ENCODE measurements at places on chromosomes 7 and 10.

GRCh38 chr7:148609045-148609725, 18.6 kb downstream of the C7orf33 start:
- no peak for DNase-seq

DNA sequence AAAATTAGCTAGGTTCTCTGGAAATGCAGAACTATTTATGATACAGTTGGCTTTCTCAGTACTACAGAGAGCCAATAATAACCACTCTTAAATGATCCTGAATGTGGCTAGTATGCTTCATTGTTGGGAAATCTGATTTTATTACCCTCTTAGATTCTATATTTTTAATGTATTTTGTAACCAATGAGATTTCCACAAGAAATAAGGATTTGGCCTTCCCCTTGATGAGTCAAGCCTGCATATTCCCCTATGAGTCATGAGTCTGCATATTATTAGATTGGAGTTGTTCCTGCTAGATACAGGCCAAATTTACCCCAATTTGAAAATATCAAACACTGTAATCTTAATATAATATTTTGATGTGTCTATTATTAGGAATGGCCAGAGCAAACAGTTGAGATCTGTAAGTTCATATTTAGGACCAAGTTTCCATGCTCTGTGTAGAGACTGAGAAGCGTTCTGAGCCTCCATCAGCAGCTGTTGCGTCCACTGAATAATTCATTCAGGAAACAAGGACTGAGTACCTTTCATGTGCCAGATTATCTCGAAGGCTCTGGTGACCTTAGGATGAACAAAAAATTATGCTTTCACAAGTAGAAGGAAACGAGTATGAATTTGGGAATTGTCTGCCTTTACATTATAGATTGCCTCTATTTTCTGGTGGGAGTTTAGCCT, 793.4 kb downstream of the NRG3 start:
- no peak for DNase-seq

GRCh38 chr7:11480143-11480542, 351.9 kb downstream of the THSD7A start:
- DNase-seq, result no peak

DNA sequence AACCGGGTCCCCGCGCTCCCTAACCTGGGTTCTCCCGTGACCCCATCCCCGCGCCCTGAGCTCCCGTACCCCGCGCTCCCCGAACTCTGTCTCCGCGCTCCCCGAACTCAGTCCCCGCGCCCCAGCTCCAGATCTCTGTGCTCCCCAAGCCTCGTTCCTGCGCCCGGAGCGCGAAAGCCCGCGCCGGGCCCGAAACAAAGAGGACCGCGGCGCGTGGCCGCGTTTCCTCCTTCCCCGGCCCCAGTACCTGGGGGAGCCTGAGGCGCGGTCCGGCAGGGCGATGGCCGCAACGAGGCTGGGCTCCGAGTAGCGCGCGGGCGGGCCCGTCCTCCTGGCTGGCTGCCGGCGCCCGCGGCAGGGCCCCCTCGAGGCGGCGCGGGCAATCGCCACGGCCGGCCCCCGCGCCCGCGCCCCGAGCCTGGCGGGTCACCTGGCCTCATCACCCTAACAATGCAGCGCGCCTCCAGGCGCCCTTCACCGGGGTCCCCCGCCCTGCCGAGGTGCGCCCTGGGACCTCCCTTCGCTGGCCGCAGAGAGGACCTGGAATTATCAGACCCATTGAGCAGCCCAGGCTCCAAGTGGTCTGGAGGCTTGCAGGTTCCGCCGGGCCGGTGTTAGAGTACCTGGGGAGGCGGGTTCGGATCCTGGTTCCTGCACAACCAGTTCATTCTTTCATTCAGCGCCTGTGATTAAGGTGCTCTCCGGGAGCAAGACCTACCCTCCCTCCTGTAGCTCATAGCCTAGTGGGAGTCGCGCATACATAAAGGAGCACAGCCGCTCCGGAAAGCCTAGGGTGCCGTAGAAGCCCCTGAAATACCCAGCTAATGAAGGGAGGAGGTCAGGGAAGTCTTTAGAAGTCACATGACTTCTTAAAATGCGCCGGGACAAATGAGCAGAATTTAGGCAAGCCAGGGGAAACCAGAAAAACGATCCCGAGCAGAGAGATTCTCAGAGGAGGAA, at the start of gene TNS3:
Gene TNS3, minus strand, starts transcription at position 308 of the 960 bp plus-strand sequence. CDS start 142,475 bp downstream, outside the sequence.
- no peak for DNase-seq

- no peak for DNase-seq
Observed at GRCh38 chr10:50358411-50358810, 107.1 kb upstream of the ASAH2 start.

- DNase-seq, result no peak
Observed at GRCh38 chr7:6032167-6032566, 991 bp downstream of the ANKRD61 start.

DNA sequence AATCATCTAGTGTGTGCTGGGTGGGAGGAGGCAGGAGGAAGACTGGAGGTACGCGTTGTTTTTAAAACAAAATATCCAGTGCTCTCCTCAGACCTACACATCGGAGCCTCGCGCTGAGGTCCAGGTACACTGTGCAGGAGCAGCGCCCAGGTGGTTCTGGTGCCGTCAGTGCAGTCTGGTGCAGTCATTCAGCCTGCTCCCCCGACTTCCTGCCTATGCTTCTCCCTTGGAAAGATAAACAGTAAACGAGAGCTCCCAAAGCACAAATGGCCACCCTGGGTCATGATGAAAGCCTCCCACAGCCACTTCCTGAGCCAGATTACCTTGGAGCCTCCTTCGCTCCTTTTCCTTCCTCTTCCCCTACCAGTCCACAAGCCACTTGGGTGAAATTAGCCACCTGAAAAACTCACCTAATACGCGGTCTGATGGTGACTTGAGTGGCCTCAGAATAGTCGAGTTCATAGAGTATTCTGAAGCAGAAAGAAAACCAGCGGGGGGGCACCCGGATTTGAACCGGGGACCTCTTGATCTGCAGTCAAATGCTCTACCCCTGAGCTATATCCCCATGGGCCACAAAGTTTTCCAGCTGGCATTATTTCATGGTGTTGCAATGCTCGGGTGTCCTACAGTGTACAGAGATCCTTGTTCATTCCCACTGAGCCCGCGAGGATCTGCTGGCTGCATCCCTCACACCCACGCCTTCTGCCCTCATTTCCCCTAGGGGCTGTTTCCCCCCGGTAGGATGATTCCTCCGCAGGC, 82.5 kb downstream of the ZNF467 start:
- DNase-seq, result no peak

DNA sequence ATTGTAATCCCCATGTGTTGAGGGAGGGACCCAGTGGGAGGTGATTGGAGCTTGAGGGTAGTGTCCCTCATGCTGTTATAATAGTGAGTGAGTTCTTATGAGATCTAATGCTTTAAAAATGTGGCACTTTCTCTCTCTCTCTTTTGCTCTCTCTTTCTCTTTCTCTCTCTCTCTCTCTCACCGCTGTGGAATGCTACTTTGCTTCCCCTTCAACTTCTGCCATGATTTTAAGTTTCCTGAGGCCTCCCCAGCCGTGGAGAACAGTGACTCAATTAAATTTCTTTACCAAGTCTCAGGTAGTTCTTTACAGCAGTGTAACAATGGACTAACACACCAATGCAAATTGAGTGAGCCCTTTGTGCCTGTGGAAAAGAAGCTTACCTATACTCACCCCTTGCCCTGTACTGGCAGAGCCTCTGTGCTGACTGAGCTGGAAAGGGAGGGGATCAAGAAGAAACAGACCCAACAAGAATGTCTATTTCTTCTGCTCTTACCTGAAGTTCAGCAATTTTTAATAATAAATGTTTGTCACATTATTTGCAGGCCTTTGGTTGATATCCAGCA, 642.5 kb upstream of the KCND2 start:
- DNase-seq, result no peak

DNA sequence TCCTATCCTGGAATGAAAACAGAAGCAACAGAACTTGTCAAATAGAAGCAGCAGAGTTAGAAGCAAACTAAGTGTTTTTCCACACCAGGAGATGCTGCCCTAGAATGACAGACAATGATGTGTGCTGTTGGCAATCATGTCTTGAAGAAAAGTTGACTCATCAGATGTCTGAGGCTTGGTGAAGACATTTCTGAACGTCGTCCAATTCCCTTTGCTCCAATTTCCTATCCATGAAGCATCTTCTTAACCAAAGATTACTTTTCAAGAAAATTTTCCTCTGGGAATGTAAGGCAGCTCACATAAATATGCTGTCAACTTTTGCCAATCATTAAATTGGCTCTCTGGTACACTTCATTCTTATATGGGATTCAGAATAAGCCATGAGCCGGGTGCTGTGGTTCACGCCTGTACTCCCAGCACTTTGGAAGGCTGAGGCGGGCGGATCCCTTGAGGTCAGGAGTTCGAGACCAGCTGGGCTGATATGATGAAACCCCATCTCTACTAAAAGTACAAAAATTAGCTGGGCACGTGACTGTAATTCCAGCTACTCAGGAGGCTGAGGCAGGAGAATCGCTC, 34.6 kb downstream of the MALSU1 start:
- DNase-seq, result no peak

GRCh38 chr10:110701617-110701971, 57.5 kb downstream of the RBM20 start:
- no peak for DNase-seq

DNA sequence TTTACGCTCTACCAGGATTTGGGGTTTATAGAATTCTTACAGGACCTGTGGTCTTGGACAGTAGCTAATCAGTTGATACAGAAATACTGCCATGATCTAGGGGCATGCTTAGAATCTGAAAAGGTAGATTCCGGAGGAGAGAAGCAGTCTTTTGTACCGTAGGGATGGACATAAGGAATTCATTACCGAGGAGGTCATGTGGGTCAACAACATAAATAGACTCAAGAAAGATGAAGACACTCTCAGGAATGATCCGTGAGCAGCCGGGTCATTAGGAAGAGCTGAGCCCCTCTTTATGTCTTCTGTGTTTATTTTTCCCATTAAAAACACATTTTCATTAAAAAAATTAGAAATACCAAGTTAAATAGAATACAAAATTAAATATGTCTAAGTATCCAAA, 160.1 kb upstream of the TNS3 start:
- DNase-seq, result no peak

- DNase-seq, result no peak
Observed at GRCh38 chr10:95260909-95261552, 29.8 kb downstream of the PDLIM1 start.

DNA sequence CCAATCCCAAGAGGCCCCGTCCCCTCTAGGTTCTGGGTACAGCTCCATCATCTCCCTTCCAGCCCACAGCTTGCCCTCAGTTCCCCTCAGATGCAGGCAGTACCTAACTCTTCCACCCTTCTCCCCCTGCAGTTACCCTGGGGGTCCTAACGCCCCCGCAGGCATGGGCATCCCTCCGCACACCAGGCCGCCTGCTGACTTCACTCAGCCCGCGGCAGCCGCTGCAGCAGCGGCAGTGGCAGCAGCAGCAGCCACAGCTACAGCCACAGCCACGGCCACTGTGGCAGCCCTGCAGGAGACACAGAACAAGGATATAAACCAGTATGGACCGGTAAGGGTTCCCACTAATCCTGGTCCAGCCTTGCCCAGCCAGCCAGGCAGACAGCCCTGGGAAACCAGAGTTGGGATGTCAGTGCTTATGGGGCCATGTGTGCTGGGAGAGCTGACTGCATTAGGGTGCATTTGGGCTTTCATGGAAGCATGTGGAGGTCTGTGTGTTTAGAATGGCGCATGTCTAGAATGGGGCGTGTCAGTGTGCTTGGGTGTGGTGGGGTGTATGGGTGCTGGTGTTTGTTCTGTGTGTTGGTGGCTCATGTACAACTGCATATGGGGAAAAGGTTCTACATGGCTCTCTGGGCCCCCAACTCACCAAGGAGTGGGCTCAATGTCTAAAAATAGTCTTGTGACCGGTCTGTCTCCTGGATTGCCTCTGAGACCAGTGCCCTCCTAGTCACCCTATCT, 55.1 kb upstream of the PPIF start:
- DNase-seq, result no peak

DNA sequence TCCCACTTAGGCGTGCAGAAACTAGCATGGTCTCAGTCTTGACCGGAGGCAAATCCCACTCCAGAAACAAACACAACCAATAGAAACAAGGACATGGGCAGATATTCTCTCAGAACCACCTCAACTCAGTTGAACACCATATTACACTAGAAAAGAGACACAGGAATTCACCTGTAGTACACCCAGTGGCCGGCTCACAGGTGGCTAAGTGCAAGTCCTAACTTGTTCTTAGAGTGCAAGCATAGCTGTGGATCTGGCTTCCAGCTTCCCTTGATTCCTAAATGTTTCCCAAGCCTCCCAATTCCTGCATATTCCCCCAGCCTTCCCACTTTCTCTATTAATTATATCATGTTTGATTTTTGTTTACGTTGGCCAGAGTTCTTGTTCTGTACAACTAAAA, 164.4 kb downstream of the TPK1 start:
- DNase-seq, result no peak

DNA sequence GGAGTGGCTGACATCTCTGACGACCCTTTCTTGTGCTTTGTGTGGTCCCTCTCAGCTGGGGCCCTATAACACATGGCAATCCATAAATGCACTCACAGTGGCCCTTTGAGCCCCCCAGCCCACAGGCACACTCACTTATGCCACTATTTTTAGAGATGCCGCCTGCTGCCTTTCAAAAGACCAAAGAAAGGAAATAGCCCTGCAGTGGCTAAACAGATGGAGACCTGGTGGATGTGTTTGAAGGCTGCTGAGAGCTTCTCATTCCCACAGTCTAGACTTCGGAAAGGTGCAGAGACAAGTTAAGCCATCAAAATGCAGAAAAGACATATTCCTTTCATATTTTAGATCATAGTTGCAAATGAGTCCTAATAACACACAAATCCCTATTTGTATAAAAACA, 42.0 kb upstream of the PDZD8 start:
- DNase-seq, result no peak

GRCh38 chr7:15780271-15780670, 93.8 kb upstream of the MEOX2 start:
- DNase-seq, result no peak

DNA sequence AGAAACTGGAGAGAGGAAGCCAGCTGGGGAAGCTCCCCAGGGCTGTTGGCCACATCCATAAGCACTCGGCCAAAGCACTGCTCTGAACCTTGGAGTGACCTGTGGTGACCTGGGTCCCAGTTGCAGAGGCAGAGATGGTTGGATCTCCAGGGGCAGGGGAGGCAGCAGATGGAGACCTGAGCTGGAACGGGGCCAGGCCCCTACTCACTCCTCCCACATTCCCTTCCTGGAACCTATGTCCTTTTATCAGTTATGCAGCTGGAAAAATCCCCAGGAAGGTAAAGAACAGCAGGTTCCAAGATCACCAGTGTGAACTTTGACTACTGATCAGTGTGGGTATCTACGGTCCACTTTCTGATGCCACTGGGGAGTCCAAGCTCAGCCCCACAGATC, 9.6 kb upstream of the PNLIPRP2 start:
- DNase-seq, result no peak

GRCh38 chr7:150450491-150451001, at the start of gene GIMAP8:
TSS of gene GIMAP8 (plus strand) at chr7:150450630. CDS start at chr7:150466699, 16,069 bp downstream.
- DNase-seq, result peak; percentile 49

Measured in stimulated activated CD4-positive, alpha-beta T cell treated with anti-CD3 and anti-CD28 coated beads, Interleukin-12 subunit alpha, Interleukin-12 subunit beta, amount 100 ng/mL, for 4 hours (primary cell).